ENCODE measurements at places on chromosomes 3 and 15.

GRCh38 chr3:189235214-189235613 is 63.4 kb downstream of the TPRG1 start:
- DNase-seq = no peak

- no peak for DNase-seq
Observed at GRCh38 chr3:9638939-9639338, 10.4 kb upstream of the MTMR14 start.

DNA sequence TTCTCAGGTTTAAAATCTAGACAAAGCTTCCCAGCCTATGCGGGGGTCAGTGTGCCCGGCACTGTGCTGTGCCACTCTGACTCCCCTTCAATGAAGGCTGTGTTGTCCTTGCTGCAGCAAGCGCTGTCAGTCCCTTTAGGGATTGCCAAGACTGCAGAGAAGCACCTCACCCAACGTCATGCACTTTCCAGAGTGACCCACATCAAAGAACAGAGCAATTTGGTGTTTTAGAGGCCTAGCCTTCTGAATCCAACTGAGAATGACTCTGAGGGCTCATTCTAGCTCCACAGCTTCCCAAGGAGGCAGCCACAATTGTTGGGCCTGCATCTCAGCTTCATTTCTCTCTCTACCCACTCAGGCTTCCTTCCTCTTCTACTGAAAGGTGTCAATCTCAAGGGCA is 26.4 kb downstream of the SLC9A9 start:
- DNase-seq = no peak

DNA sequence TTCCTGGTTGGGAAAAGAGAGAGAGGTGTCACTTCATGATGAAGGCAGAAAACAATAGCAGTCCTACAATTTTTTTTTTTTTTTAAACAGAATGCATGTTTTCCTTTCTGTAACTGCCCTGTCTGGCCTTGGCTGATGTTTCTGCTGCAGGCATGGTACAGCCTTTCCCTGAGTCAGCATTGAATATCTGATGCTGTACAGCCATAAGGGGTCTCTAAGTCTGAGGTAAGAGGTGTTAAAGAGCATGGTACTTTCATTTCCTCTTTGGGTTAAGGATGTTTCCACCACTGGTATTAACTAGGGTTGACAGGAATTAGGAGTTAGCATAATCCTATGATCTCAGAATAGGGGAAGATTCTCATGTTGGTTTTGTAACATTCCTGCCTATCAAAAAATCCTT is 147.4 kb downstream of the CHST2 start:
- no peak for DNase-seq

- DNase-seq = no peak
Observed at GRCh38 chr3:150449169-150449721, 41.1 kb downstream of the TSC22D2 start.

DNA sequence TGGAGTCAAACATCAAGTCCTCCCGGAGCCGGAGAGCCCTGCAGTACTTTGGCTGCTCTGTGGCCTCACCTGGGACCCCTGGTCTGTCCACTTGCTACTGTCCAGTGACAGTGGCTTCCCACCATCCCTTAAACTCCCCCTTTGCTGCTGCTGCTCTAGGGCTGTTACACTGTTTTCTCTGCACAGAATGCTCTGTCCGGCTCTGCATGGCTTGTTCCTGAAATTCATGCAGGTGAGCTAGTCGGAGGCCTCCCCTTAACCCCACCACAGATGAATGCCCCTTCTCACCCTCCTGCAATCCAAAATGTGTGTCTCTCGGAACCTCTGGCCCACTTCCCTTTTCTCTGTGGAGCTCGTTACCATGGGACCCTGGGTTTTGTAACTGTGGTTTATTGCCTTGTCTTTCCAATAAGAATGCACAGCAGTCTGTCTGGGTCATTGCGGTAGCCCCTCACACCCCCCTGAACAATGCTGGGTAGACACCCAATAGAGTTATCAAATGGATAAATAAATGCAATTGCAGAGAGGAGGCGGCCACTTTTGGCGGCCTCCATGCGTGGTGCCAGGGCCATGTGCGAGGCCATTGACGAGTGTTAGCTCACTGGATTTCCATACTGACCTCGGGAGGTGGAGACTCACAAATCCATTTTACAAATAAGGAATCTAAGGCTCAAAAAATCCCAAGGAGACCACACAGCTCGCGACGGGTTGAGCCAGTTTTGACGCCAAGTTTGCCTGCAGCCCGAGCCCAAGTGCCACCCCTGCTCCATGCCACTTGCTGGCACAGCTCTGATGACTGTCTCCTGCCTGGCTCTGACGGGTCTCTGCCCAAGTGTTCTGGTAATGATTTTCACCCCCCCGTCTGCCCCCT is 48.5 kb downstream of the RGMA start:
- no peak for DNase-seq

DNA sequence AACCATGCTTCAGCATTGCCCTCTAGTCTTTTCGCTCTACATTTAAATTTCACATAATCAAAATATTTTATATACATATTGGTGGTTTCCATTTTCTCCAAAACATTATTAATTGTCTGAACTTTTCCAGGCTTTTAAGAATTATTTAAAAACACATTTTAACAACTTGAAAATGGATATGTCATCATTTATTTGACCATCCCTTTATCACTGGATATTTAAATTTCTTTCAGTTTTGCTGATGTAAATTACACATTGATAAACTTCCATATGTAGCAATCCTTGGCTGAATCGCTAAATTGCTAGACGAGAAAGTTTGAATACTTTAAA is 146.0 kb downstream of the ATP10A start:
- no peak for DNase-seq

DNA sequence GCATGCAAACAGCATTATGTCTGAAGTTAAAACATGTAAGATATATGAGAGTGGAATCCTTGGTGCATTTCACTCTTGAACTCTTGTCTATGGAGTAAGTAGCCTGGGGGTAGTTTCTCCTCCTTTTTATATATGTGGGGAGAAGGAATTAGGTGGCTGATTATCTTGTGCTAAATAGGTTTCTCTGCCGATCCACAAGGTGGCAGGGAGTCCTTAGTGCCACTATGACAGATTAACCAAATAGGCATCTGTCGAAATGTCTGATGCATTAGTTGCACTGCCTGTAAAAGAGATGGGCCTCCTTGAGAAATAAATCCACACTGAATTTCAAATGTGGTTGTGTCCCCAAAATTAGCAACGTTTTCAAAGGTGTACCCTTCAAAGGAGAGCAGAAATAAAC is 170.1 kb downstream of the CNTN4 start:
- no peak for DNase-seq

DNA sequence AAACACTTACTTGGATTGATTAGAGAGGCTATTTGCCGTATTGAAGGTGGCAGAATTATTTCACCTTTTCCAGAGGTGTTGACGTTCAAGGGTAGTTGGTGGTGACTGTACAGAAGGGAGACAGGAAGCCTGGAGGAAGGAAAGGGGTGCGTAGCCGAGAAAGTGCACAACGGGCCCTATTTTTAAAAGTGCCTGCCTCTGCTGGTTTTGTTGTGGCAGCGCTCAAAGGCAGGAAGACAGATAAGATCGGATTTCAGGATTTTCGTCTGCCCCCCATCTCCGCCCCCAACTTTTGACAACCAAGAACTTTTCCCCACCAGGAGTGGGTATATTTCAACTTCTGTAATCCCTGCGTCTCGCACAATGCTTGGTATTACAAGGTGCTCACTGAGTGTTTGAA is 38.5 kb downstream of the SMAD3 start:
- no peak for DNase-seq

DNA sequence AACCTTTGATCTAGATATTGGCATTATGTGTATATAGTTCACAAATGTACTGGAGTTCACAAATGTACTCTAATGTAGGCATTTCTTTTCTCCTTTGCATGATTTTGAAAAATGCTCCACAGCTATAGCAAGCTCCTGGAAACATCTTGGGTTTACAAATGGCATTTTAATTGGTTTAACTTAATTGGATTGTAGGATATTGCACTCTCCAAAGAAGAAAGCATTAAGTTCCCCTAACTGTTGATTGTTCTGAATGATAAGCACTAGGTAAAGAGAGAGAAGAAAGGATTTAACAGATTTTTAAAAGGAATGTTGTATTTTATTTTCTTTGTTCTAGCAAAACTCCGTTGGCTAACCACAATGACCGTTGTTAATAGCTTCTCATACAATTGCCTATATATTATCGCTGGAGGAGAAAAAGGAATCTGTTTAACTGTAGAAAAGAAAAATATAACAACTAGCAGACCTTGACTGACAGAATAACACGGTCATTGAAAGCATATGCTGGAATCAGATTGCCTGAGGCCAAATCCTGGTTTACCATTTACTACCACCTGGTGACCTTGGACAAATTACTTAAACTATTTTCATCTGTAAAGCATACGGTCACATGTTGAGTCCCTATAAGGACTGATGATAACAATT is 170.8 kb downstream of the PEX5L start:
- DNase-seq = no peak

DNA sequence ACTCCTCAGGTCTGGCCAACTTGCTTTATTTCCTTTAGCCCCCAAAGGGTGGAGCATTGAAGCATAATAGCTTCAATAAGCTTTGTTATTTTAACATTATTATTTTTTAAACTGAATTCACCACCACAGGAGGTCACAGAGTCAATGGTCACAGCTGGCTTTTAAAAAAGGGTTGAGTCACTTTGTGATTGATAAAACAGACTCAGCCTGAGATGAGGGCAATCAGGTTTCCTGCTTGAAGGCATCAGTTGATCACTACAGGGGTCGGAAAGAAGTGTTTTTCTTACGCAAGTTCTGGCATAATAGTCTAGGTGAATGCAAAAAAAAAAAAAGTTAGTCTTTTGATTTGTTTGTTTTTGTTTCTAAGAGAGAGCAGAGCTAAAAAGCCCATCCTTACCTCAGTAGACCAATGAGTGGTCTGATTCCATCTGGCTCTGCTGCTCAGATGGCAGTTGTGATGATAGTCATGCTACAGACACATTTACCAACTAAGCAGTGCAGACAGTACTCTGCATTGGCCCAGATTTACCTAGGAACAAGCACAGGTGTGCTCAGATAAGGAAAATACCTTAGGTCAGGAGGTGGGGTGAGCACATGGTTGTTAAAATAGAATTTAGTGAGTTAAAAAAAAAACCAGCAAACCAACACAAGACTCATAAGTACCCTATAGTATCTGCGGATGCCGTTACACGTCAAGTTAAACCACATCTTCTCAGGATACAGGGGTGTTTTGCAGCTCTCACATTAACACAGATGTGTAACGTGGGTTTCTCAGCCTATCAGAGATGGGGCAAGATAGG is 22.6 kb downstream of the ZNF80 start:
- DNase-seq = no peak

- no peak for DNase-seq
Observed at GRCh38 chr15:90691982-90692773, 25.0 kb upstream of the BLM start.

DNA sequence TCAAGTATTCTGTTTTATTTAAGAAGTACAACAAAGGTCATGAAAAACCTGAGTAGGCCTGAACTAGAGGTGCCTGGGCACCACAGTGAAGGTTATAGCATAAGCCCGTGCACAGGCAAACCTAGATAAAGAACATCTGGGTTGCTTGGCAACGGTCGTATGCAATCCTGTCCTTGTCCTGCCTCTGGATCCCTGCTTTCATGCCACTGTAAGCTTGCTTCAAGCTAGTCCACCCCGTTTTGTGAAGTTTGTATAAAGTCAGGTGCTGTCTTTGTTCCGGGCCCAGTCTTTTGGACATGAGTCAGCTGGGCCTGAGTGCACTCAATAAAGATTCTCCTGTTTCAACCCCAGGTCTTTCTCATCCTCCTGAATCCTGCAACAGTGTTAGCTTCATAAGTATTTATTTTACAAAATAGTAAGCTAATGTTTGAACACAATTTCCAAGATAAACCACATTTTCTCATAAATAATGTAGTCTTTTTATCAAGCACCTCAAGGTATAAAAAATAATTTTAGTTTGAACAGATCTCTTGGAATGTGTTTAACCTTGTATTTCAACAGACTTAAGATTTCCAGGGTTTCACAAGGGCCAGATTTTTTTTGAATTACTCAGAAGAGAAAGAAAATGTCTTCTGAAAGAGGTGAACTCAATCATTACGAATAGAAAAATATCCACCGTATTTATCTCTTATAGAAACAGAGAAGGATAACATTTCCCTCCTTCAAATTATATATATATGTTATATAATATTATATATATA is 14.3 kb upstream of the SLC9C1 start:
- DNase-seq = no peak

DNA sequence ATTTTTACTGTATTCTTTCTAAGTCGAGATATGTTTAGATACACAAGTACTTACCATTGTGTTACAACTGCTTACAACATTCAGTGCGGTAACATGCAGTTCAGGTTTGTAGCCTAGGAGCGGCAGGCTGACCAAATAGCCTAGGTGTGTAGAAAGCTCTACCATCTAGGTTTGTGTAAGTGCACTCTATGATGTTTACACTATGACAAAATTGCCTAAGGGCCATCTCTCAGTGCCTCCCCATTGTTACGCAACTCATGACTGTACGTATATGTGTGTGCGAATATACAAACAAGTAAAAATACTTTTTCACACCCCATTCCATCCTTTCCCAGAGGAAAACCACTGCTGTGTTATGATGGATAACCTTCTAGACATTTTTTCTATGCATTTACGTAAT is 44.3 kb downstream of the PXYLP1 start:
- no peak for DNase-seq

DNA sequence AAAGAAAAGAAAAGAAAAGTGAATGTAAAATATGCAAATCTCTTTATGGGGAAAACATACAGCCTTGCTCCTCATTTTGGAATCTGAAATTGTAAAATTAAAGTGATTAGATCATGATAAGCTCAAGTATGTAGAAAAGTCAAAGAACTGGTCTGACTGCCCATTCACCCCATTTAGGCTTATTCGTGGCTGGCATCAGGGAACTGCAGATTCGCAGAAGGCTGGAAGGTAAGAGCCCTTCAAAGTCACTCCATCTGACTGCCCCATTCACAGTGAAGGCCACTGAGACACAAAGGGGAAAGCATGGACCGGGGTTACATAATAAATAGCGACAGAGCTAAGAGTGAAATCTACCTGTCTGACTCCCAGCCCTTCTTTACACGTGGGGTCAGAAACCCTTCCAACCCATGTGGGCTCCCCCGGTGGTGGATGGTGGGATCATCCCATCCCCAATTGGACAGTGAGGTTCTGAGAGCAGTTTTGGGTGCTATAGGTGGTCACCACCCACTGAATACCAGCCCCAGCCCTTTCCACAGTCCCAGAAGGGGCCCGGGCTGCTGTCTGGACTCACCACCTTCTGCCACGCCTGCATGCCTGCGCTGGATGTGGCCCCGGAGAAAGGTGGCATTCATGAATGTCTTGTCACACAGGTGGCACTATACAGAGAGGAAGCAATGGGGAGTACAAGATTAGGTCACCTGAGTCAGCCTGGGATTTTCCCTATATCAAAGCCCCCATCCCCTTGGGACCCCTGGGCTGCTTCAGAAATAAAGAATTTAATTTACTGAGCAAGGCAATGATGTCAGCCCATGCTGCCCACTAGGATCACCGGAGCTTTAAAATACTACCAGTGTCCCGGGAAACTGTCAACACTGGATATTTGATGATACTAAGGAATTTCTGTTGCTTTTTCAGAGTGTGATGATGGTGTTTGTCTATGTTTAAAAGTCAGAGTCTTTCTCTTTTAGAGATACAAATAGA is 17.9 kb downstream of the DZIP1L start:
- no peak for DNase-seq
